ENCODE measurements at places on chromosomes 6 and 20.

DNA sequence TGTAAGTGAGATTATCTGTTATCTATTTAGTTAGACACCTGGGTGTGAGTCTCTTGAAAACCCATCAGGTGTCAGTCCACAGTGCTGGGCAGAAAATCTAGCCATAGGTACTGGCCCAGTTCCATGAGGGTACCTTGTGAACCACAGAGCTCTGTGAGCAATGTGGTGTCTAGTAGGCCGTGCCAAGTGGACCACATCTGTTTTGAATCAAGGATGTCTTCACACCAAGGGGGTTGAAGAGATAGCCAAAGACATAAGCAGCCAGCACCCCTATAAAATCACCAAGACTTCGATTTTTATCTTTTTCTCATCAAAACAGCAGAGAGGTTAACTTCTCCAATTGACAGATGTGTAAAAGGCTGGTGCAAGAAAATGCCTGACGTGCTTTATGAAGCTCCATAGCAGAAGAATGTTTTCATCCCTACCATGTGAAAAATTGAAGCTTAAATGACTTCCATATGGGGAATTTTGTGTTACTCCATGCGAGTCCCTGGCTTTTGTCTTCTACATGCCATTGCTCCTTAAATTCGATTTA lies 368.7 kb downstream of the HAO1 start:
- no peak for DNase-seq

GRCh38 chr20:768426-768978 lies at the start of gene SLC52A3:
SLC52A3 (minus strand) TSS chr20:768500; CDS start chr20:765774, 2,726 bp downstream.
- no peak for DNase-seq

DNA sequence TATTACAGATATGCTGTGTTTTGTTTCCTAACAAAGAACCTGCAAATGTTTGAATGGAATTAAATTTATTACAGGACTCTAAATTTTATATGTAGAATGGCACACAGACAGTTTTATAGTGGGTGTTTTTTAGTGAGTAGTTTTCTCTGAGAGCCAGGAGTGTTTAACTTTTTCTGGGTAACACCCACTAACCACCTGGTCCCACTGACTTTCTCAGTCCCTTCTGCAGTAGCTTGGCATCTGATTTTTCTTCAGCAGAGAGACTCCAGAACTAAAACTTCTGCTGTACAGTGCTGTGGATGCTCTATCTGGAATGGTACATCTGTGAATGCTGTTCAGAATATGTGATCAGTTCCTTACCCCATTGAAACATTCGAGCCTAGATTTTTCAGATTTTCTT lies 6.3 kb downstream of the YWHAB start:
- no peak for DNase-seq

GRCh38 chr6:150667977-150668716 lies 68.5 kb downstream of the PLEKHG1 start:
- peak; percentile 44 for DNase-seq

- no peak for DNase-seq
These were observed 57.1 kb downstream of the HLA-A start for GRCh38 chr6:29999416-29999815.

GRCh38 chr6:40394381-40394780 lies 192.8 kb downstream of the LRFN2 start:
- no peak for DNase-seq

DNA sequence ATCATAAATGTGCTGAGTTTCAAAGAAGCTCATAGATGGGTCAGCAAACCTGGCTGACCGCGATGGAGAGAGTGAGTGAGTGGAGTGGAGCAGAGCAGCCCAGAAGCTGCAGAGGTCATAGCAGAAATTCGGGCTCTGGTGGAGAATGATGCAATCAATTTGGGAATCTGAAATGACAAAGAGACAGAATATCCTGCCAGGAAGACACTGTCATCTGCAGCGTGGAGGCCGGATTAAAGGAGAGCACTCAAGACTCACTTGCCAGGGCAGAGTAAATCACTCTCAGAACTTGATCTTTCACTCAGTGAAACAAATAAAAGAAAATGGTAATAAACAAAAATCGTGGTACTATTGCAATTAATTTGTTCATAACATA lies 109.6 kb upstream of the RREB1 start:
- peak; percentile 20 for DNase-seq

DNA sequence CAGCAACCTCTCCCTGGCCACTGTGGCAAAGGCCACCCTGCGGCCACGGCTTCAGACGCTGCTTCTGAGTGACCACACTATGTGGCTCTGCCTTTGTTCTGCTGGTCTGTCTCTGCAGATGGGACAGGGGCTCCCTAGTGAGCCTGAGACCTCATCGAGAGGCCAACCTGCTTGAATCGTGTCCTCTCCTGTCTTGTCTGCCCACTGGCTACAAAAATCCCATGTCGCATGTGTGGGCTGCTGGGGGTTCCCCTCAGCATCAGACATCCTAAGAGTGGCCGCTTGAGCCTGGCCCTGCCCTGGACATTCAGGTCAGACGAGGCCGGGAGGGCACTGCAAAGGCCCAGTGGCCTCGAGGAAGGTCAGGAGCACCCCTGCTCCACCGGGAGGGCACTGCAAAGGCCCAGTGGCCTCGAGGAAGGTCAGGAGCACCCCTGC lies 222.9 kb downstream of the DLL1 start:
- DNase-seq = no peak

GRCh38 chr6:71977884-71978283 lies 91.5 kb downstream of the RIMS1 start:
- peak; percentile 1 for DNase-seq

DNA sequence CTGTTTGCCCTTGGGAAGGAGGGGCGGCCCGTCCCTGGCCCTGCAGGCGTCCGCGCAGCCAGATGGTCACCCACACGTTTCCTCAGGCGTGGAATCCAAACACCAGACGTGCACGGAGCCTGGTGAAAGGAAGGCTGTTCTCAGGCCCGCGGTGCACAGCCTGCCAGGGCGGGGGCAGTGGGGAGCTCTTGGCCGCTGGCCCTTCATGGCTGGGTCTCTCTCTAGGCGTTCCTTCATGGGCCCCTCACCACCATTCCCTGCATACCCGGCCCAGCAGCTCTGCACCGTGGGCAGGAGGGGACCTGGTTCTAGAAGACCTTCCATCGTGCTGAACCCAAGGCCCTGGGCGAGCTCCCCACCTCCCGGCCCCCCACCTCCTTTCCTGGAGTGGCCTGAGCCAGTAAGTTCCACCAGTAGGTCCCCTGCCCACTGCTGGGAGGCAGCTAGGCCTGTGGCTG lies 30.4 kb upstream of the SMOC2 start:
- no peak for DNase-seq
